ENCODE measurements at places on chromosomes 2 and 18. TPM values are rescaled to one million over a fixed set of nuclear protein-coding genes. Genes with fewer than 3 reads are reported as not detected.

ARL6IP6 gene
- 40.8 TPM for total RNA-seq

ECEL1 gene
- total RNA-seq: 1.0 TPM

BUB1 gene
- 76.6 TPM for total RNA-seq

SP9 gene
- not detected for total RNA-seq

GRCh38 chr2:30165050-30165520 is 18.3 kb downstream of the YPEL5 start:
- peak; percentile 79 for DNase-seq

GRCh38 chr18:35692866-35693265 is 111.3 kb downstream of the GALNT1 start:
- no peak for DNase-seq

DNA sequence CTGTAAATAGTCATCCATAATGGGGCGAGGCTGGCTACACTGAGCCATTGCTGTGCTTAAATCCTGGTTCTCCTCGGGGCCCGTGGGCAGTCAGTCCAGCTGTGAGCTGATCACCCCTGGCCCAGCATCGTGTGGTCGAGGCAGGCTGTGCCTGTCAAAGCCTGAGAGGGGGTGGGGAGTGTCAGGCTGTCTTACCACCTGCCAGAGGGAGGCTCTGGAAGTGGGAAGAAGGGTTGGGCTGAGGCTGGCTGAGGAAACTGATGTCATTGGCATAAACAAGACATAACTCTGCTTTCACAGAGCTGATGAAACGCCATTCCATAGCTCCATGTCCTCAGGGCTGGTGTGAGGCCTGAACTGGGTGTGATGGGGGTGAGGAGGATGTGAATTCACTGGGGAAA is 49.7 kb downstream of the KLHL29 start:
- DNase-seq: no peak

DNA sequence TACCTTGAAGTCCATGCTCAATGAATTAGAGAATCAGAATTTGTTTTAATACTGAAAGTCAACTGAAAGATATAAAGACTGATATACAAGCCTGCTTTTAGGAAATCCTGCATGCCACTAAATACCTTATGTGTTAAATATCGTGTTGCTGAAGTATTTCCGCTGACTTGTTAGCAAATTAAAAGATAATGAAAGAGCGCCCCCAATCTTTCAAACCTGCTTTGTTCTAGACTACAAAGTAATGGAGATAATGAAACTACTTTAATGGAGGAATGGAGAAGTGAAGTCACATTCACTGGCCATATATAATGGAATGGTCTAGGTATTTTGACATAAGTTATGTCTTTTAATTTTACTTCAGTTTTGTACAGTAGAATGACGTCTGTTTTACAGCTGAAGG is 95.7 kb downstream of the ASXL3 start:
- DNase-seq: no peak

DNA sequence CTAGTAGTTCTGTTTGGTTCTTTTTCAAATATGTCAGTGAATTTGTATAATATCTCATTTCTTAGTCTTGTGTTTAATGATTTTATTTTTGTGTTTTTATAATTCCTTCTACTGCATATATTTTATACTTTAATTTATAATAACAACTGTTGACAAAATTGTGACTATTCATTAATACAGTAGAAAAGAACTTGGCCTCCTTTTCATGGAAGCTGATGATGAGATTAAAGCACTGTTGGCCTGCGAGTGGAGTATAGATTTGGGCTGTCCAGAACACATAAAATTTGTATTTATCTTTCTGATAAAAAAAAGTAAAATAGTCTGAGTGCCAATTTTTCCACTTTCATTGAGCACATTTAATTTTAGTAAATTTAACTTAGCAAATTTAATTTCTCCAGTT is 12.1 kb downstream of the CFLAR start:
- DNase-seq: no peak

Measured in Caki2 (cell line).